ENCODE measurements at places on chromosomes 2 and 18.

- DNase-seq = no peak
These were observed 717 bp downstream of the IHH start for GRCh38 chr2:219059725-219060682.

GRCh38 chr2:128590309-128591021 lies 271.8 kb upstream of the HS6ST1 start:
- no peak for DNase-seq

- DNase-seq = no peak
These were observed 267.2 kb downstream of the EPHA4 start for GRCh38 chr2:221304916-221305315.

GRCh38 chr2:157628477-157629415 lies at the start of gene ACVR1C:
TSS of gene ACVR1C (minus strand) at chr2:157628864. CDS start at chr2:157628644, 220 bp downstream.
- peak; percentile 63 for DNase-seq

- DNase-seq = no peak
These were observed 17.2 kb upstream of the PRLH start for GRCh38 chr2:237549216-237549615.

DNA sequence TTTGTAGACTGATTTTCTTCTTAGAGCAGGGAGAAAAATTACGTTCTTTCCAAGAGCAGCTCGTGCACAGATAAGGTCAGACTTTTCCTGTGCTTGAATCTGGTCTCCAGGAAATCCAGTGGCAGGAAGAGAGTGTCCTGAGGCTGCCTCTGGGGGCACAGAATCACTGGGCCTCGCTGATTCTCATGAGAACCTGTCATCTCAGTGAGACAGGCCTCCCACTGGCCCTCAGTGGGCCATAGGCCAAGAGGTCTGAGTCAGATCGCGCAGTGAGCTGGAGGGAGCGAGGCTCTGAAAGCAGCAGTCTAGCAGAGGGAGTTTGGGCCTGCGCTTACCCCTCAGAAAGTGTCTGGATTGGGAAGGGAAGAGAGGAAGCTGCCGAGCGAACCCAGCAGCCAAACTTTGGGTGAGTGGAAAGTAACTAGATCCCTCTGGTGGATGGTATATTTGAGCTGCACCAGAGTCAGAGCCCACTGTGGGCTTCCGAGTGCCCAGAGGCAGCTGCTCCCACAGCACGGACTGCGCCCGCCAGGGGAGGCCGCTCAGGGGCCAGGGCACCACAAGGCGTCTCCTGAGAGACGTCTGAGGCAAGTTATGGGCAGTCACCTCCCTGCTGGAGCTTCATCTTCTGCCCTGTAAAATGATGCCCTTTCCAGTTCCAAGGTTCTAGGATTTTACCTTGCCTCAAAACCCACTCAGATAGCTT lies 8.2 kb downstream of the GDF7 start:
- DNase-seq = no peak

GRCh38 chr2:120044336-120044735 lies 31.5 kb downstream of the EPB41L5 start:
- no peak for DNase-seq

DNA sequence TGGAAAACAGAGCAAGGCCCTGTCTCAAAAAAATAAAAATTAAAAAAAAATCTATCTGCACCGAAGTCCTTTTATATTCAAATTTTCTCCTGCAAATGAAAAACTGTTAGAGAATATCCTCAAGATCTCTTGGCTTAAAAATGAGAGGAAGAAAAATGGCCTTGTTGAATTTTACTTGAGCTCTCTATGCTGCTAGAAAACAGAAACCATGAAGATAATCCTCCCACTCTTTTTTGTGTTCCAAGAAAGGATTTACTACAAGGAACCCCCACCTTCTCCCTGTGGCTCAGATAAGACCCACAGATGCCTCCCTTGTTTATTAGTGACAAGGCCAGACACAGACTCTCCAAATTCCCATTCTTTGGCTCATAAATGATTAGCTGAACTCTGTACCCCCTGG lies 71.0 kb downstream of the SGPP2 start:
- no peak for DNase-seq

GRCh38 chr2:136111711-136112110 lies 6.2 kb downstream of the CXCR4 start:
- DNase-seq = no peak

DNA sequence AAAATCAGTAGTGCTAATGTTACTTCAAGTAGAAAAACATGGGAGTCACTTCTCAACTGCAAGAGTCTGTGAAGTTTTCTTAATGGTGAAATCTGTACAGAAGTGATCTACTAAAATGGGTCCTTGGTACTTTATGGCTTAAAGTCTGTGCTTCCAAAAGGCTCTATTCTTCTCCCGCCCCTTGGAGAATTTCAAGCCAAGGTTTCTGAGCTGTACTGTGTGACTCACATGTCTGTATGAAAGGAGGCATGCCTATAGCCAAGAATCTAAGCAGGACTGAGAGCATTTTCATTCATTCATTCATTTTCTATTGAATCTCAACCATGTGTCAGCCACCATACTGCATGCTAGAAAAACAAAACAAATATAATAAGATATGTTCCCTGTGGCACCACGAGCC lies 19.8 kb upstream of the DDX18 start:
- DNase-seq = no peak

DNA sequence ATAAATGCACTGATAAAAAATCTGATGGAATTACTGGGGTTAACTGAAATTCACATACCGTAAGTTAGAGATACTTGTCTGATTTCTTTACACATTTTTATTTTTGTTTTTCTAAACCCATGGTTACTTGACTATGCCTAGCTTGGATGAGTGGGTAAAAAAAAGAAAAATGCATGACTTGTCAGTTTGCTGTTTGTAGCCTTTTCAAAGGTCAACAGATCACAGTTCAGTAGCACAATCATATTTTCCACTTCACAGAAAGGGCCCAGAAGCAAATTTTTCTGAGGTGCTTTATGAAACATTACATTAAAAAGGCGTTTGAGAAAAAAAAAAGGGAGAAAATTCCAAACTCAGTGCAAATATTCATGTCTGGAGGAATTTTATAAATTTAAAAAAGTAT lies 16.4 kb downstream of the SLC16A14 start:
- DNase-seq = no peak

- no peak for DNase-seq
These were observed 157.9 kb upstream of the FOSL2 start for GRCh38 chr2:28234807-28235206.

DNA sequence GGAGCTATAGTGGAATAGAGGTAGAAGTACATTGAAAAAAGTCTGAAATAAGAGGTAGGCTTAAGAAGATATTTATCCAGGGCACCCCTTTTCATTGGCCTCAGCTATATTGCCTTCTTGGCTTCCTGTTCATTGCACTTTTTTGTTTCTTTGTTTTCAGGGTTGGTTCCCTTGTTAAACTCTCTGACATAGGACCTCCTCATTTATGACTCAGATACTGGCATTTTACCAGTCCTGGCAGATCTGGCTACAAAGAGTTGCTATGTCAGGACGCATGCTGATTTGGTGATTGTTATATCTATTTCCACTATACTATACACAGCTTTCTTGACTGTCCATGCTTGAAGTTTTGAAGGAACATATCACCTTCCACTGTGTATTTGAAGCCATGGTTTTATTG lies 60.0 kb downstream of the GCA start:
- no peak for DNase-seq

DNA sequence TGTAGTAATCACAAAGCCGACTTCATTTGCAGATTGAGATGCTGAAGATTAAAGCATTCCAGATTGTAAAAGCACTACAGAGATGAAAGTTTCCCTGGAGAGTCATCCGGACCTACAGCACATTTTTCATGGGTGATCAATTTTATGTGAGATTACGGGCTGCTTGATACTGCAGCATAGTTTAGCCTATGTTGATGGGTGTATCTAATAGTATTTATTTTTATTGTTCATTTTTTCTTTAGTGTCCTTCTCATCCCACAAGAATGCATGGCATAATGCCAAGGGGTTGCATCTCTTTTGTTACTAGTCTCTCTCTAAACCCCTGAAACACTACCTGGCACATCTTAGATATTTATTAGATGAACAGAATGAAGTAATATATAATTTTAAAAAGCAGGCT lies 240.4 kb downstream of the MBD2 start:
- no peak for DNase-seq

GRCh38 chr2:219042157-219042556 lies 841 bp upstream of the CFAP65 start:
- DNase-seq = no peak

DNA sequence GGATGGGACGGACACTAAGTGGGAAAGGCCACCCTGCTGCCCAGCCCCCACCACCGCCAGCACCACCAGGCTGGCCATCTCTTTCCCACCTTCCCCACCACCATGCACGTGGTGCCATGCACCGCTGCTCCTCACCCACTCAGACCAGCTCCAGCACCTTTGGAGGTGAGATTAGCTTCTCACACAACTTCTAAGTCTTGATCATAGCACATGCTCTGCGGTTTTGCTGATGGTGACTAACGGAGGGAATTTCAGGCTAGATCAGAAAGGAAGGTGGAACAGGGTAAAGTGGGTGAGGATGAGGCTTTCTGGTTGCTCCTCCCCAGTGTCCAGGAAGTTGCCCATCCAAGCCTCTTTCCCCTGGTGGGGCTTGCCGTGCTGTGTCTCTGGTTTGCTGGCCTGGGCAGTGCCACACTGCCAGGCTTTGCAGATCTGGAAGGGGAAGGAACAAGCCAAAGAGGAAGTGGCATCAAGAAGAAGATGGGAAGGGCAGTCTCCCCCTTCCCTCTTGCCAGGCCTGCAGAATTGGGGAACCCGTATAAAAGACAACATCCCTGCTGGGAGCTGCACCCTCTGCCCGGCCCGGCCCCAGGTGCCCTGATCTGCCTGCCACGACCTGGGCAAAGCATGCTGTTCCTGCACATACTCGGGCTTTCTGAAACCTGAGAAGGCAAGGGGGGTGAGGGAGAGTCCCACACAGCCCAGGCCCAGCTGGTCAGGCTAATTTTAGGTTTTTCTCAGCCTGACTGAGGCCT lies 44.3 kb upstream of the CAB39 start:
- DNase-seq = no peak

- no peak for DNase-seq
These were observed 427.7 kb downstream of the TGIF1 start for GRCh38 chr18:3877678-3878077.

DNA sequence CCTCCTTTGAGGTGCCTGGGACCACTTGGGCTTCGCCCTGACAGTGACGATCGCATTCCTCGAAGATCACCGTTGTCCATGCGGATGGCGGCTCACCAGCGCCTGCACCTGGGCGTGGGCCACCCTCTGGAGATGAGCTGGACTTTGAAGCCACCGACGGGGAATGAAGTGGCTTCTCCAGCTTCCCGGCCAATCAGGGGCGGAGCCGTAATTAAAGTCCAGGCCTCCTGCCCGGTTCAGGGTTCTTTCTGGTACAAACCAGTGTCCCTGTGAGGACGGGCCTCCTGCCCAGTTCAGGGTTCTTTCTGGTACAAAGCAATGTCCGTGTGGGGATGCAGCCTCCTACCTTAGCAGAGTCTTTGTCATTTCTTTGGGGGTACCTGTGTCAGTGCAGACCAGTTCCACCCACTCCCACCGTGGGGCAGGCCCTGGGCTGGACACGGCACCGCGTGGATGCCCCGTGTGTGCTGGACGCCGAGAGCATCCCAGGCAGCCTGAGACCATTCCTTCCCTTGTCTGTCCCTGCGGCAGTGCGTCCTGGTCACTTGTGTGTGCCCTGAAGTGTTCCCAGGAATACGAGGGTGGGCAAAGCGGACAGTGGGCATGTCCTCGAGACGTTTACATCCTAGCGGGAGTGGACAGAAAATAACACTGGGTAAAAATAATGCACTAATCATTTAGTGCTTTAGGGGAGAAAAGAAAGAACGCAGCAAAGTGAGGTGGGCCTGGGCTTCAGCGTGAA lies 55.0 kb downstream of the KCNG2 start:
- DNase-seq = no peak

- no peak for DNase-seq
These were observed 1.8 kb upstream of the ZC3H8 start for GRCh38 chr2:112256654-112257053.

GRCh38 chr2:177619986-177620385 lies 227.4 kb downstream of the AGPS start:
- DNase-seq = no peak

DNA sequence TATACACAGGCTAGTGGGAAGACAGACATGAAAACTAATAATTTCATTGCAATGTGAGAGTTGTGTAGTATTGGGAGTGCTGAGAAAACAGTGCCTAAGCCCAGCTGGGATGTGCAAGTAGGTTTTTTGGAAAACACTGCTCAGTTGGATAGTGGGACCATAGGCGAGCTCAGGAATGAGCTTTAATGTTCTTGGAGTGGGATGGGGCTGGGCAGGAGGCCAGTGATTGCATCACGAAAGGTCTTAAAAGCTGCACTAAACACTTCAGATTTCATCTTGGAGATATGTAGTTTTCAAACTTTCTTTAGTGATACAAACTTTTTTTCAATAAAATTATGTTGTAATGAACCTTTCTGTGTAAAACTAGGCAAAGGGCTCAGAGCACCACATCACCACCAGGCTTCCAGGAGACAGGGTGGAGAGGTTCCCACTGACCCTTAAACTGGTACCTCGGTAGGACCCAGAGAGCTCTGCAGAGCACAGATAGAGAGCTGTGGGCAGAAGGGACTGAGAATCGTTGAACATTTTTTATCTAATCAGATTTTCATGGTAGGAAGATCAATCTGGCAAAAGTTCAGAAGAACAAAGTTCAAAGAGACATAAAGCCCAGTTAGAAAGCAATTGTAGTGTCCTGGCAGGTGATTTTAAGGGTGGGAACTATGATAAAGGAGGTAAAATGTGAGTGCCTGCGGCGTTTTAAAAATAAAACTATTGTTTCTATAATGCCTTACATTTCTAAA lies 176.2 kb downstream of the TRABD2A start:
- no peak for DNase-seq

- DNase-seq = no peak
These were observed 72.5 kb downstream of the SUMO1 start for GRCh38 chr2:202165945-202166344.

- DNase-seq = no peak
These were observed 284.7 kb downstream of the TRIB2 start for GRCh38 chr2:13001408-13001807.

GRCh38 chr2:72109291-72109690 lies 38.4 kb downstream of the CYP26B1 start:
- no peak for DNase-seq

- DNase-seq = no peak
These were observed 16.4 kb downstream of the GEMIN6 start for GRCh38 chr2:38794235-38794946.

DNA sequence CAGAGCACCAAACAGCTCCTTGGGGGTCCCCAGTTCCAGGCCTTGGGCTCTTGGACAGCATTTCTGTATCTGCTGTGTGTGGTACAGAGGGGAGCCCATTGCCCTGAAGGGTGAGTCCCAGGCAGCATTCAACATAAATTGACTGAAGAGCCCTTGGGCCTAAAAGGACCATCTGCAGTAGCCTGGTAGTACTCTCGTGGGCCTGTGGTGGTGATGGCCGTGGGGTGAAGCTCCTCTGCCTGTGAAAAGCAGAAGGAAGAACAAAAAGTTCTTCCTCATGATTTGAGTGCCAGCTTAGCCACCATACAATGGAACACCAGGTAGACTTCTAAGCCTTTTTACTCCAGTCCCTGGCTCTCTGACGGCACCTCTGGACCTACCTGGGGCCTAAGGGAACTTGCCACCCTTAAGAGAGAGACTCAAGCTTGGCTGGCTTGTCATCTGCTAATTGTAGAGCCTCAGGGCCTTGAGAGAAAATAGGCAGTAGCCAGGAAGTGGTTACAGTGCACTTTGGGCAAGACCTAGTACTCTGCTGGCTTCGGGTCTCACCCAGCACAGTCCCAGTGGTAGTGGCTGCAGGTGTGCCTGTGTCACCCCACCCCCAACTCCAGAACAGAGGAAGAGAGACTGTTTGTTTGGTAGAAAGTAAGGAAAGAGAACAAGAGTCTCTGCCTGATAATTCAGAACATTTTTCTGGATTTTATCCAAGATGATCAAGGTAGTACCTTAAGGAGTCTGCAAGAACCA lies 84.6 kb upstream of the CERS6 start:
- DNase-seq = no peak

GRCh38 chr2:111678161-111678560 lies 205.8 kb downstream of the ANAPC1 start:
- DNase-seq = no peak

All from activated effector memory CD4-positive, alpha-beta T cell treated with Interleukin-2 at 50 U/mL for 16 hours (primary cell).